ENCODE measurements at places on chromosomes 11 and 22.
A peak's percentile ranks its signal among the peaks of the same experiment; 100 is the strongest.

DNA sequence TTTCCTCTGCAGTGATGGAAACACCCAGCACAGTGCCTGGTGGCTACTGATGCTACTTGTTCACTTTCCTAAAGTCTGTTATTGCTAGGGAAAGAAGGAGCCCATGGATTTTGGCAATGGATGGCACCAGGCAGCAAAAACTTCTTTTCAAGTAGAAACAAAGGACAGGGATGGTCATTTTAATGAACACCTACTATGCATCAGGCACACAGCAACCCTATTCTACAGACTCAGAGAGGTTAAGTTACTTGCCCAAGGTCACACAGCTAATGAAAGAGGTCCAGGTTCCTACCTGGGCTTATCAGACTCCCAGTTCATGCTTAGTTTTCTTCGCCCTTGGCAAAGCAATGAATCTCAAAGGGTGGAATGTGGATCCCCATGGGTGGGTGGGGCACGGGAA is 36.9 kb upstream of the CD82 start:
- DNase-seq, result no peak

- DNase-seq, result no peak
Observed at GRCh38 chr22:26921726-26922125, 264.3 kb downstream of the MIAT start.

DNA sequence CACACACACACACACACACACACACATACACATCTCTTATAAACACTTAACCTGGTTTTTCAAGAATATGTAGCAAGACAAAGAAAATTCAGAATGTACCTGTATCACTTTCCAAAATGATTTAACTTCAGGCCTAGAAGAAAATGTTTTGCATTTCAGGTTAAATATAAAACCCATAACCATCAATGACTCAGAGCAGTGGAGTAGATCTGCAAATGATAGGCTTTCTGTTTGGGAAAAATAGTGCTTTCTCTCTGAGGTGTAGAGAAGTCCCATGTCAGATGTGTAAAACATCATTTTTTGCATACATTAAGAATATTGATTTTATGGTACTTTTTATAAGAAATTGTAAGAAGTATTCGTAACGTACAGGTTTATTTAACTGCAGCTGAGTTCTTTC is 116.9 kb downstream of the STK33 start:
- DNase-seq, result no peak

- no peak for DNase-seq
Observed at GRCh38 chr11:13713982-13714381, 45.5 kb downstream of the FAR1 start.

DNA sequence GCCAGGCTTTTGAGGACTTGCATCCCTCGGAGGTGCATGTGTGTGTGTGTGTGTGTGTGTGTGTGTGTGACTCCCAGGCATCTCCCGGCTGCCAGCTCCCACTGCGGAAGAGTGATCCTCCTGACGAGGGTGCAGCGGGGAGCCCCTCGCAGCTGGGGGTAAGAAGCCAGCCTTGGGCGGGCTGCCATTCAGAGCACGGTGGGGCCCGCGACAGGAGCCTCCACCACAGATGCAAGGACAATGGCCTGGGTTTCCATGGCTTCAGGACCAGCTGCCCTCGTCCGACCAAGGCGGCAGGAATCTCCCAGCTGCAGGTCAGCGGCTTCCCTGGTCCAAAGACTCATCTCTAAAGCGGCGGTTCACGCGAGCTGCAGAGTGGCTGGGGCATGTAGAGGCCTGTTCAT is 908.5 kb downstream of the BRD1 start:
- peak; percentile 87 for DNase-seq

DNA sequence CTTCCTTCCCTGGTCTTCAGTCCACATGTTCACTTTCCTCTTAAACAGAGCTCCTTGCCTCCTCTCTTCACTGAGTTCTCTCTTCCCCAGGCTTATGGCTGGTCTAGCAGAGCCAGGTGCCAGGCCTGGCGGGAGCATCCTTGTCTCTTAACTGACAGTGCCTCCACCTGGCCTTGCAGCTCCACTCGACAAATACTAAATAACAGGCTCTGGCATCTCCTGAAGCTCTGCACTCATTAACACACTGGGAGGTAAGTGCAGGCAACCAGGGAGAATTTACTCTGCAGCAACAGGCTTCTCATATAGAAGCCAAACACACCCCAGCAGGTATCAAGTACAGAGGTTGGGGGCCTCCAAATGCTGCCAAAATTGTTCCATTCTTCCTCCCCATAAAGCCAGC is 438.1 kb downstream of the SOX6 start:
- DNase-seq, result peak; percentile 90

GRCh38 chr11:132115454-132115853 is 745.0 kb downstream of the NTM start:
- no peak for DNase-seq

- DNase-seq, result no peak
Observed at GRCh38 chr22:40862537-40862936, 624 bp upstream of the DNAJB7 start.

- no peak for DNase-seq
Observed at GRCh38 chr11:63505857-63506528, at the start of gene LGALS12. LGALS12 (plus strand) TSS chr11:63506084; CDS start chr11:63506459, 375 bp downstream.

DNA sequence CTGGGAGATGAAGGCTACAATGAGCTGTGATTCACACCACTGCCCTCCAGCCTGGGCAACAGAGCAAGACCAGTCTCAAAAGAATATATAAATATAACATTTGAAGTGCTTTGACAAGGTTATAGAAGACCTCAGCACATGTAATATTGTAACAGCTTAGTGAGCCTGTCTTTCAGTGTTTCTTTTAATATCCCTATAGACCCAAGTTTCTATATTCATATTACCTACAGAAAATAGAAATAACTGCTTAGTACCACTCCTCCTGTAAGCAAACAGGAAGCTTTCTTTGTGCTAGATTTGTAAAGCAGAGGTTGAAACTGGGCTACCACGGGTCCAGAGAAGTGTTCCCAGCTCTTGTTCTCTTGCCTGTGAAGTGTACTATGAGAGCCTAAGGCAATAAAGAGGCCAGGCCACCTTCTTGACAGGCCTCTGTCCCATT is 68.2 kb downstream of the PPP2R1B start:
- DNase-seq, result no peak

Measured in DMS153 (cell line).